Activated CD8-positive, alpha-beta memory T cell treated with anti-CD3 and anti-CD28 coated beads for 24 hours (primary cell): ENCODE measurements at places on chromosomes 12 and 14.
A peak's percentile ranks its signal among the peaks of the same experiment; 100 is the strongest.

- no peak for DNase-seq
Measured at GRCh38 chr12:41515953-41516352, 327.8 kb downstream of the PDZRN4 start.

DNA sequence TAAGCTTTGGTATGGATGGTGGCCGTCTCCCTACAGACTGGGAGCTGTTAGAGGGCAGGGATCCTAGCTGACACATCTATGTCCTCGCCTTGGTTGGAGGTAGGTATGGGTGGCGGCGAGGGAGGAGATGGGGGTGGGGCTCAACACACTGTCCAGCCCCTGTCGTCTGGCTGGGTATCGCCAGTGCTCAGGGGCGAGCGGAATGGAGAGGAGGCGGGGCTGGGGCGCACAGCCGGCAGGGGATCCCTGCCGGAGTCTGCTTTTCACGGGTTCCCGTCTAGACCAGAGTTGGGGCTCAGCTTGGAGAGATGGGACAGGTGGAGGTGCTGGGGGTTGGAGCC, 16.1 kb downstream of the TAMALIN start:
- DNase-seq: no peak

DNA sequence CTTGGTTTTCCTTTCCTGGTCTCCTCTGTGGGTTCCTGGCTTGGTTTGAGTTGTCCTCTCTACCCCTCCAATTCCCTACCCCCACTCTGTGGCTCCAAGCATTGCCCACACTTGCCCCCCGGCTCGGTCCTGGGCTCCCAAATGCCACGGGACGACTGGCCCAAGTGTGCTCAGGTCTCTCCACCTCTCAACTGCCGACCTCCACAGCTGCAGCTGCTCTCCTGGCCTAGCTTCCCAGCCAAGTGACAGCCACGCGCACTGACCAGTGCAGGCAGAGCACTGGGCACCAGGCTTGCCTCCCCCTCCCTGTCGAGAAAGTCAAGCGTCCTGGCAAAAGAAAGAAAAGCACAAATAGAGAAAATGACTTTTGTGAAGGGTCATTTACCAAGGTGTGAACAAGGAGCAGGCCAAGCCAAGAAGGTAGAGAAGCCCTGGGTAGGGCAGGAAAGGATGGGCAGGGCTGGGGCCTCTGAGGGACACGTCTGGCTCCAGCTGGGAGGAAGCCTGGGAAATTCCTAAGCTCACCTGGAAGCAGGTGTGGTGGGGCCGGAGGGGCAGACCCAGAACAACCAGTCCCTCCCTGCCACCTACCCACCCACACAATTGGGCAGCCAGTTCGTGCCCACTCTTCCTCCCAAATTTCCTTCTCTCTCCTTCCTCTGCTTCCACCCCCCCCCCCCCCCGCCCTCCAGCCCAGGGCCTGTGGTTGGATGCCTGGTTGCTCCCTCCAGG, 1.8 kb upstream of the CEP170B start:
- DNase-seq: no peak

DNA sequence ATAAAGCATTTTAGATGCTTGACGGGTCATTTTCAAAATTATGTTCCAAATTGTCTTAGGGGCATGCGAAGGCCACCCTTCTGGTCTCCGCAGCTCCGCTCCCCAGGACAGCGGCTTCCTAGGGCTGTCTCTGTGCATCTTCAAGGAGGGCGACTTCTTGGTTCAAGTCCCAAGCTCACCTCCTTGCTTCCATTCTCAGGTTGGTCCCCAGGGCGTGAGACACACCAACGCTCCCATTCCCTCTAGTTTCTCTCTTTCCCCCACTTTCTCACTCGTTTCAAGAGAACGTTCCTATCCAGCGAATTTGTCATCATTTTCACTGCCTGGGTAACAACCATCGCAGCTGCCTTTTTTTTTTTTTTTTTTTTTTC, 109.4 kb upstream of the CCND2 start:
- DNase-seq: no peak

DNA sequence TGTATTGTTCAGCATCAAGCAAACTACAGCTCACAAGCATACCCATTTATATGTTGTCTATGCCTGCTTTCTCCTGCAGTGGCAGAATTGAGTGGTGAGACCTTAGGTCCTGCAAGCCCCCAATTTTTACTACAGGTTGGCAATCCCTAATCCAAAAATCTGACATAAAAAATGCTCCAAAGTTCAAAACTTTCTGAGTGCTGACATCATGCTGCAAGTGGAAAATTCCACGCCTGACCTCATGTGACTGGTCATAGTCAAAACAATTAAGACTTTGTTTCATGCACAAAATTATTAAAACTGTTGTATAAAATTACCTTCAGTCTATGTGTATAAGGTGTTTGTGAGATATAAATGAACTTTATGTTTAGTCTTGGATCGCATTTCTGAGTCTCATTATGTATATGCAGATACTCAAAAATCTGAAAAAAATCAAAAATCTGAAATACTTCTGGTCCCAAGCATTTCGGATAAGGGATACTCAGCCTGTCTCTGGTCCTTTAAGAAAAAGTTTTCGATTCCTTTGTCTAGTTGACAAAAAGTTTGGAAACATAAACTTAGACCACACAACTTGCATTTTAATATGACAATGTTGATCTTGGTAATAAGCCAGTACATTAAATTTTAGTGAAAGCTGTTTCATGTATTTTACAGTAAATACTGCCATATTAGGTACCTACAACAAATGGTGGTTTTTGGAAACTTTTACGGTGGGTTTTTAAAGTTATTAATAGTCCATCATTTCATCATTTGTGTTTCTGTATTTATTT, 81.5 kb downstream of the AEBP2 start:
- DNase-seq: no peak

DNA sequence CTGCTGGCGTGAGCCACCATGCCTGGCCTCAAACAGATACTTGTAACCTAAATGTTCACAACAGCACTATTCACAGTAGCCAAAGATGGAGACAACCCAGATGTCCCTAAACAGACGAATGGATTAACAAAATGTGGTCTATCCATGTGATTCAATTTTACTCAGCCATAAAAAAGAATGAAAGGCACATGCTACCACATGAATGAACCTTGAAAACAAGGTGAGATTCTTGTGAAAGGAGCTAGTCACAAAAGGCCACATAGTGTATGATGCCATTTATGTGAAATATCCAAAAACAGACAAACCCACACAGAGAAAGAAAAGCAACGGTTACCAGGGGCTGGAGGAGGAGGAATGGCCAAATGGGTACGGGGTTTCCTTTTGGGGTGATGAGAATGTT, 19.6 kb upstream of the P2RX7 start:
- DNase-seq: no peak

DNA sequence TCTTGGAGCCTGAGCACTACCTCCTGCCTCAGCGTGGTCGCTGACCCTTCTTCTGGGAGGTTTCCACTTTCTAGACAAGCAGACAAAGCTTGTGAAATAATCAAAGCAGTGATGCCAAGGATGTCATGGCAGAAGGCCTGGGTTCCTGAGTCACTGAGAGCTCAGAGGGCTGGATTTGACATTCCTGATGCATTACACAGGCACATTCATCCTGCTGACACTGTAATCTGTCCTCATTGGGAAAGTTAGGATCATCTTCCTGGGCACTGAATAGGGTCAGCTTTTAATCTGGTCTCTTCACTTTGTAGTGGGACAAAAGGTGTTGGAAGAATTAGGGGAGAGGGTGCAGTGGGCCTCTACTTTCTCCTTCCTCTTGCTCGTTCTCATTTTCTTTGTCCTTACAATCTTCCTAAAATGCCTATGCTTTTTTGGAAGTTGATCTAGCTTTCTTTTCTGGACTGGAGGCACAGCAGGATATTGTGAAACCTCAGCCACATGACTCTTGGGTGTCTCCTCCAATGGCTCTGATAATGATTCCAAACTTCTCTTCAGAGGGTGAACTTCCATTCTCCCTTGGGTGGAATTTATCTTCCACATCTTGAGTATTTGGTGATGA, 29.6 kb downstream of the EEA1 start:
- no peak for DNase-seq

DNA sequence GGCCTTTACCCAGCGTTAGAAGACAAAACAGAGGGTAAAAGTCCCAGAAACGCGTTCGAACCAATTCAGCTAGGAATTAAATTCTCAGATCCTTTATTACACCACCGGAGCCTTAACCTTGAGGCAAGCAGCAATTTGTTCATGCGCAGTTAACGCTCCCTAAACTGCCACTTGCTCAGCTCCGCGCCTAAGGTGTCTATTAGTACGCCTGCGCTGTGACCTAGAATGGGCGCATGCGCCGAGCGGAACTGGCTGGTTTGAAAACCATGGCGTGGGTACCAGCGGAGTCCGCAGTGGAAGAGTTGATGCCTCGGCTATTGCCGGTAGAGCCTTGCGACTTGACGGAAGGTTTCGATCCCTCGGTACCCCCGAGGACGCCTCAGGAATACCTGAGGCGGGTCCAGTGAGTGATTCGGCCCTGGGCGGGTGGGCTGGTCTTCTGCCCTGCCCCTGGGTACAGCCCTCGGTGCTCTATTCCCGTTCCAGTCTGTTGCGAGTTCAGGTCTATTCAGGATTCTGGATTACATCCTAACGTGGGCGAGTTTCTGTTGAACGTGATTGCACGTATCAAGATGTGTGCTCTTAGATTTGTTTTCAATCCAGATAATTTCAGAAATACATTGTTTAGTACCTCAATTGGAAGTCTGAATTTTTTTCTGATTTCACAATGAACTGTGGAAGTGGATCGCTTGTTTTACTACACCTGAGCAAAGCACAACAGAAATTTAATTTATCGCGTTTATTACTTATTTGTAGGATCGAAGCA, at the start of gene GEMIN2:
GEMIN2 (plus strand) TSS at position 251 of the 766 bp plus-strand sequence; CDS start at position 267, 16 bp downstream.
- peak; percentile 96 for DNase-seq
